Inflammatory macrophage treated with lipopolysaccharide for 4 hours (primary cell): ENCODE measurements at places on chromosomes 7 and 10.

- DNase-seq = no peak
Observed at GRCh38 chr10:61877887-61878739, 23.4 kb upstream of the ARID5B start.

DNA sequence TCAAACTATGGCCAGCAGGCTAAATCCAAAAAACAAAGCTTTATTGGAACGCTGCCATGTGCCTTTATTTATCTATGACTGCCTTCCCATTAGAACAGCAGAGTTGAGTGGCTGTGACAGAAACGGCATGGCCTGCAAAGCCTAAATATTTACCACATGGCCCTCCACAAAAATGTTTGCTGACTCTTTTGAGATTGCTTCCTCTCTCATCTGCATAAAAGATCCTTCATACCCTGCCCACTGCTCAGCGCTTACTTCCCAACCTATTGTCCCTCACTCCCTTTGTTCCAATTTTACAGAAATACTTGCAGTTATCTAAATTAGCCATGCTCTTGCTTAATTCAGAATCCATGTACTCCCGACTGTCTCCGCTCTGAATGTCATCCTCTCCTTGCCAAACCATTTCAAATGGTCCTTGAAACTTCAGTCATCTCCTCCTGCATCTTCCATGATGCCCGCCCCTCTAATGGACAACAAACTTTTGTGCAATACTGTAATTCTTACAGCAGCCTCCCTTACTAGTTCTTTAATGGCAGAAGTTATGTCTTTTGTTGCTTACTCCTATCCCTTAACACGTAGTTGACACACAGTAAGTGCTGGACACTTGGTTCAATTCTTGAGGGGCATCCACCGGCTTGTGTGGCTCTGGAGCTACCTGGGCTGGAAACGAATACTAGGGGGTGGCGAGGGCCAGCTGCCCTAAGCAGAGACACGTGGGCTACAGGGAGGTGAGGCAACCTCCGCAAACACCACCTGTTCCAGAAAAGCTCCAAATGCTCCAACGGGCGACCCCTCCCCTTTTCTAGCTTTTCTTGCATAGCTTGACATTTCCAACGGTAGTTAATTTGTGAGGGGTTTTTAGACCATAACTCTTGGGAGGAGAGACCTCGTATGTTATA is 832 bp downstream of the XRCC2 start:
- DNase-seq = no peak

- no peak for DNase-seq
Observed at GRCh38 chr7:103765901-103766300, 223.6 kb downstream of the RELN start.

- no peak for DNase-seq
Observed at GRCh38 chr10:125231116-125231812, 70.9 kb upstream of the CTBP2 start.

GRCh38 chr7:2572101-2572842 is 13.5 kb downstream of the IQCE start:
- no peak for DNase-seq
